ENCODE measurements at places on chromosomes 4 and X.
A peak's percentile ranks its signal among the peaks of the same experiment; 100 is the strongest.

DNA sequence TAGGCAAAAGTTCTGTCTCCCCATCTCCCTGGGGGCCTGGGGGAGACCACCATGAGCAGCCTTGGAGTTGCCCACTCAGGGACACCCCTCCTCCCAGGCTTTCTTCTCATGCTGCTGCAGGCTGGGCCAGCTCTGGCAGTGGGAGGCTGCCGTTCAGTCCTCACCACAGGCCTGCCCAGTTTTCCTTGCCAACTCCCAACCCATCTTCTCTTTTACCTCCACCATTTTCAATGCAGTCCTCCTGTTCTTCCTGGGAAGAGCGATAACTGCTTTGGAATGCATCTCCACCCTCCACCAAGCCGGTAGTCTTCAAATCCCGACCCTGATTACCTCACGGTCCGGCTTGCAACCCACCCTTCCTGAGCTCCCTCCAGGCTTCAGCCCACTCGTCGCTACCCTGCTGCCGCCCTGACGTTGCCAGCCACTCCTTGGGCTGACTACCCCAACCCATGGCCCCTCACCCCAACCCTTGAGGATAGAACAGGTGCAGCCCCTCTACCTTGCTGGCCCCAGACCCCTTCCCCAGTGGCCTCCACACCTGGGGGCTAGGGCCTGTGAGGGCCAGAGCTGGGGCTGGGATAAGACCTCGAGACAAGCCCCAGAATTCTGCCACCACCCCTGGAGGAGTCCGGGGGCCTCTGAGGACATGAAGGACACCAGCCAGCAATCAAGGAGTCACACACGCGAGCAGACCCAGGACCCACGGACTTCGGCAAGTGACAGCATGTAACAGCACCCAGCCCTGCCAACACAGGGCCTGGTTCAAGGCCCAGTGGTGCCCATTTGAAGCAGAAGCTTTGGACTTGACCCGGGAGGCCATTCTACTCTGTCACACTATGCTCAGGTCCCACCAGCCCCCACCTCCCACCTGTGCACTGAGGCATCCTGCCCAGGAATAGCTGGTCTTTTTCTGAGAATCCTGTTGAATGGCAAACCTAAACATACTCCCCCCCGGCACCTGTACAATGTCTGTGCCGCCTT lies 9.2 kb downstream of the WDR1 start:
- DNase-seq, result no peak

- peak; percentile 66 for DNase-seq
Observed at GRCh38 chrX:129932016-129932820, 26.3 kb downstream of the UTP14A start.

DNA sequence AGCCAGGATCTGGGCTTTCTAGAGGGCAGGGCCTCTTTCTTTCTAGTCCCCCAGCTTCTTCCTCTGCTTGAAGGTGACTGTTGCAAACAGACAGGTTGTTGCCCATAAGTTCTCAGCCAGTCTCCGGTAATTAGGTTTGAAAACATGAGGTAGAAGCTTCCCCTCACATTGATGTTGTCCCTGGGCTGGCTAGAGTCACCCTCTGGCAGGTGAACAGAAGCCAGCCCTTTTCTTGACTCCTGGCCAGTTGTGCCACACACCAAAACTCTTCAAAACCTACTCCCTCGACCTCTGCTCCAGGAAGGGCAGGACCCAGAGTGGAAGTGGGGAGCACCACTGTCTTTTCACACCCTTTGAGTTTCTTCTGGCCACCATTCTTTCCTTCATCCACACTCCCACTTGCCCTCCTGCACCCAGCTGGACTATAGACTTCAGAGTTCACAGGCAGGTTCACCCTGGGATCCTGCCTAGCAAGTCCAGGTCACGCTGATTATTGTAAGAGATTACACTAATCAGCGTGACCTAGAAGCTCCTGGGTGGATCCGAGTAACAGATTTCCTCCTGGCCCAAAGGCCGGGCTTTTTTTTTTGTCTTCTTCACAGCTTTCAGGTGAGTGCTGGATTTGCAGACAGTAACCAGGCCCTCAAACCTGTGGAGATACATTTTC lies 37.4 kb upstream of the ARHGAP6 start:
- DNase-seq, result no peak

DNA sequence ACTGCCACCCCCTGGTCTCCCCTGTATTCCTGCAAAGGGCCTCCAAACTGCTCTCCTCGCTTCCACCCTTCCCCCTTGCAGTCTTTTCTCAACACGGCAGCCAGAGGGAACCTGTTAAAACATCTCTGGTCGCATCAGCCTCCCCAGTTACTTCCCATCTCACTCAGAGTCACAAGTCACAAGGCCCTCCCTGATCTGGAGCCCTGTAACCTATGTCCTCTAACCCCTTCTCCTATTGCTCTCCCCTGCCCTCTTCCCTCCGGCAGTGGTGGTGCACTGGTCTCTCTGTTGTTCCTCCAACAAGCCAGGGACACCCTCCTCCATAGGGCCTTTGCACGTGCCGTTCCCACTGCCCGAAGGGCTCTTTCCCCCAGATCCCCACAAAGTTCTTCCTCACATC lies 73.2 kb downstream of the SH3KBP1 start:
- DNase-seq, result no peak

DNA sequence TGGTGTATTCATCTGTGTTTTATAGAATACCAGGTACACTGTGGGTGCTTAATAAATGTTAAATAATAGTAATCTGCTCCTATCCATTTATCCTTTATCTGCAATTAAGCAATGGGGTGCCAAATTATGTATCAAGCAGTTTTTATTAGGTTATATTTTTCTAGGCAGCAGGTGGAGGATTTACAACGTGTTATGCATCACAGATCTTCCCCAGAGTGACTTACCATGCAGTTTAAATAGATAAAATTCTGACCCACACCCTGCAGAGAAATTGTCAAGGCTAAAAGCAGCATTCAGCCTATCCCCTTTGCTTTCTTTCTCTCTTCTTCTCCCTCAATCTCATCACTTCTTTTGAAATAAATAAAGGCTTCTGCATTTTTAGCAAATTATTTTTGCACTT lies 306.4 kb downstream of the CXXC4 start:
- DNase-seq, result no peak

DNA sequence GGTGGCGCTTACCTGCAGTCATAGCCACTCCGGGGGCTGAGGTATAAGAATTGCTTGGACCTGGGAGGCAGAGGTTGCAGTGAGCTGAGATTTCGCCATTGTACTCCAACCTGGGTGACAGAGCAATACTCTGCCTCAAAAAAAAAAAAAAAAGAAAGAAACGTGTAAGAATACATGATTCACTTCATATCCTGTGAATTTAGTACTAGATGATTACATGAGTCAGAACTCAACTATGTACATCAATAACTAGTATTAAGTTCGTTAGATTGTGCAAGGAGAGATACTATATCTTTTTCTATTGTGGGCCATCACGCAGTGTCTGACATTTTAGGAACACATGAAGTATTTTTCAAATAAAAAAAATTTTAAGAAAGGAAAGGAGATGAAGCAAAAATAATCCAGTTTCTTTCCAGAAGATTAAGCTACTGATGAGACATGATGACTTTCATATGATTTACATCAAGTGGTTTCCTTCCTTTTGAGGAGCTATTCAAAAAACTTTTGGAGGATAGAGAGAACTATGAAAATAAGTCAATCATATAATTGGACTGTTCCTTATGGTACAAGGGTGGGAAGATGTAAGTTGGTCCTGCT lies 64.7 kb upstream of the EXOC1L start:
- DNase-seq, result no peak

DNA sequence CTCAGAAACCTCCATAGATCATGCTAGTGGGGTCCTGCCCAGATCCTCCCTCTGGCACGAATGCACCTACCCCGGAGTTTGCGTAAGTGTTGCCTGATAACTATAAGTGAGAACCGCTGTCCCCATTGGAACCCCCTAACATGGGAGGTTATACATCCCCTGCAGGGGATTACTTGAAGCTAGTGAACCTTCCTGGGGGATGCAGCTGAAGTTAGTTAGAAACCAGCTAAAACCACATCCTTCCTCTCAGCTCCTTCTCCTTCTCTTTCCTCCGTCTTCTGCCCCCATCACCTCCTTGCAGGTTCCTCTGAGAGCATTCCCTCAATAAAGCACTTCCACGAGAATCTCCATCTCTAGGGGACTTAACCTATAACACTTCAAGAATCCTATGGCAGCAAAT lies 95.0 kb downstream of the ZNF827 start:
- DNase-seq, result no peak

DNA sequence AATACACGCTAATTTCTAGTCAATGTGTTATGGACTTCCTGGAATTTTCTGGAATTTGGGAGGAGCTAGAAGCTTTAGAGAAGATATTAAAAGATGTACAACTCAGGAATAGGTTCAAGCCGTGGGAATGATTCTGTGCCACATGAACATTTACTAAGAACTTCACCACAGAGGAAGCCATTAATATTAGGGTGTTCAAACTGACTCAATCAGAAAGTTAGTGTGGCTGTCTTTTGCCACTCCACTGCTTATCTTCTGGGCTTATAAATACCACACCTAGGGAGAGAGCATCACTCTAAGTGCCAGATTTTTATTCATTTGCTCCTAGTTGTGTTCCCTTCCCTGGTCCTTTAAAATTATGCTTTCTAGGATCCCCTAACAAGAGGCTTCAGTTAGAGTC lies 409.8 kb downstream of the KCTD8 start:
- DNase-seq, result no peak

GRCh38 chr4:158018221-158018830 lies 154.5 kb downstream of the GASK1B start:
- no peak for DNase-seq

DNA sequence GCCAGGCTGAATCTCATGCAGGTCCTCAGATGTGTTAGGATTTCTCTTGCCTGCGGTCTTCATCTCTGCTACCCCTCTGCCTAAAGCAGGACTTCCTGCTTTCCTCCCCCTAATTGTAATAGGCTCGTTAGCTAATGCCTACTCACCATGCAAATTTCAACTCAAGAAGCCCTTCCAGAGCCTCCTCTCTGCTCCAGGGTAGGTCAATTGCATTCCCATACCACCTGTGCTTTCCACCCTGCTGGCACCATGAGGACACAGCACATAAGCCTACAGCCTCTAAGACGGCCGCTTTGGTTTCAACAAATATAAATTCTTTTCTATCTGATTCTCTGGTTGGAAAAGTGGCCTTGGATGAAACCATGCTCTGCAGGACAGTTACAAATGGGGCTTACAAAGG lies 93.9 kb downstream of the QDPR start:
- DNase-seq, result no peak

GRCh38 chr4:153582954-153583702 lies 101.0 kb upstream of the TLR2 start:
- no peak for DNase-seq

DNA sequence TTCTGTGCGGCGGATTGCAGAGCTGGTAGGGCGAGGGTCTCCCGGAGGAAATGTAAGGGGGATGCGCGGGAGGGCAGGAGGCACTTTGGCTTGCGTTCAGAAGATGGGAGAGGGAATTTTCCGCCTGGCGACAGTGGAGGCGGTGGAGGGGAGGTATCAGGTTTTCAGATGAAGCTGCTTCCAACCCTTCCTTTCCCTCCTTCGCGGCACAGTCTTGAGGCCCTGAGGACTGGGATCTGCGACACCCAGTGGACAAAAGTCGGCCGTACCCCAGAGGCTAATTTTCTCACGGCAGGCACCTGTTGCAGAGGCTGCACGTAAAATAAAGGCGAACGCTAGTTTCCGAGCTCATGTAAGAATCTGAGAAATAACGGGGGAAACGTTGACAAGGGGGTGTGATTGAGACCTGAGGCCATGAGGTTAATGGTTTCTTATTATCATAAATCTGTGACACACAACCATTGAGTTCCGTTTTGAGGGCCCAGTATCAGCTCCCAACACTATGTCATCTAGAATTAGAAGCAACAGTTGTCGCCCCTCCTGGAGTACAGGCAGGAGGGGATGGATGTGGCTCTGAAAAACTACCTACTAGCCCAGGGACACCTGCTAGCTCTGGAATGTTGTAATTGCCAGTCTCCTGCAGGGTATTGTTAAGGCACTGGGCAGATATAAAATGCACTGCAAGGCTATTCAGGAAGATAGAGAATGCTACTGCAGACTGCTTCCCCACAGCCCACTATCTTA lies 1.1 kb downstream of the ZCCHC18 start:
- peak; percentile 38 for DNase-seq

GRCh38 chrX:34560180-34560579 lies 96.9 kb downstream of the TMEM47 start:
- DNase-seq, result no peak

DNA sequence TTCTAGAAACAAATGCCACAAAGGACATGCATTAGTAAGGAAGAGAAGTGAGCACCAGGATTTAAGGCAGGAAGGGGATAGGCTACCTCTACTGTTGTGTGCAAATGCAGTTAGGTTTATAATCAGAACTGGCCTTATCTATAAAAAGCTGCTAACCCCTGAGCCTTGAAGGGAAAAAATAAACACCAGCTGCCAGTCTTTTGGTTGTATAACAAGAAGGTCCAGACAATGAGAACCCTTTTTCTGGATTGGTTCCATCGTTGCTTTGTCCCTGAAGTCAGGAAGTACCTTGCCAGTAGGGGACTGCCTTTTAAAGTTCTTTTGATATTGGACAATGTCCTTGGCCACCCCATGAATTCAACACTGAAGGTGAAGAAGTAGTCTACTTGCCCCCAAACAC lies 126.7 kb upstream of the OTUD4 start:
- DNase-seq, result no peak

GRCh38 chrX:139039041-139039440 lies 327.5 kb upstream of the FGF13 start:
- no peak for DNase-seq

GRCh38 chrX:71994601-71995000 lies 84.0 kb downstream of the NHSL2 start:
- DNase-seq, result no peak

GRCh38 chr4:6134612-6135220 lies 65.6 kb downstream of the JAKMIP1 start:
- DNase-seq, result peak; percentile 17

DNA sequence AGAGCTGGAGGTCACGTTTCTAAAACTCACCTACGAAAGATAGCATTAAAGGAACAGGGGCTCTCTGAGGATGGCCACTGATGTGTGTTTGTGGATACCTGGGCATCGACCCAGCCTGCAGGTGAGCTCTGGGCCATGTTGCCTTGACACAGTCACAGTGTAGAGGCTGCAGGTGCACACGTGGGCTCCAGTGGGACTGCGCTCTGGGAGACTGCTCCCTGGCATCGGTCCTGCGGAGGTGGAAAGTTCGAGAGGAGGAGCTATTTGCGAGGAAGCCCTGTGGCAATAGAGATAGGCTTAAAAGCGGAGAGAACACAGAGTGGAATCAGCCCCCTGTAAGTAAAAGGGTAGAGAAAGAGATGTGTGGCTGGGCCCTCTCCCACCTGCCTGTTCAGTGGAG lies 12.3 kb upstream of the TADA2B start:
- DNase-seq, result no peak
